ENCODE measurements at places on chromosomes 1 and 21.

- DNase-seq: no peak
Measured at GRCh38 chr21:39144191-39144590, 39.1 kb downstream of the PSMG1 start.

- DNase-seq: no peak
Measured at GRCh38 chr1:225812488-225813213, 2.7 kb downstream of the EPHX1 start.

DNA sequence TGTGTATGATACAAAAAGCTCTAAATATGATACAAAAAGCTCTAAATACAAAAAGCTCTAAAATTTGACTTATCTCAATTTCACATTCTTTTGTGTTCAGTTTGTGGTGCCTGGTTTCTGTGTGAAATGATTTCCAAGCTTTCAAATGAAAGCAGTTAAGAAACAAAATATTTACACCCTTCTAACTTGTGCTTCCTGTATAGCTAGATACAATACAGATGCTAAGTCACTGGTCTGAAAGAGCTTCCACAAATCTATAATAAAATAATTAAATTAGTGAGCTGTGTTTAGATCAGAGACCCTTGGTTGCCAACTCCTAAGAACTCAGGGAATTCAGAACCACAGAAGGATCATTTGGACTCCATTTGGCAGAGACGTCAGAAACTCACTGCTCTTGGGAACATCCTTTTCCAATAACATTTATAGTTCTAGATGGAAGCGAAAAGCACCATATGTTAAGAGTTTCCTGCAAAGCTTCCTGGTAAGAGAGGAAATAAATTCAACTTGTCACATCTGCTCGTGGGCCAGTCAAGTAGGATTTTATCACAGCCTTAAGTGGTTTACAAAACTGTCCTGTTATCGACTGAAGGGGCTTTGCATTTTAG is 1079.1 kb downstream of the ADGRL2 start:
- no peak for DNase-seq

- DNase-seq: no peak
Measured at GRCh38 chr1:2115702-2116341, 65.6 kb downstream of the PRKCZ start.

DNA sequence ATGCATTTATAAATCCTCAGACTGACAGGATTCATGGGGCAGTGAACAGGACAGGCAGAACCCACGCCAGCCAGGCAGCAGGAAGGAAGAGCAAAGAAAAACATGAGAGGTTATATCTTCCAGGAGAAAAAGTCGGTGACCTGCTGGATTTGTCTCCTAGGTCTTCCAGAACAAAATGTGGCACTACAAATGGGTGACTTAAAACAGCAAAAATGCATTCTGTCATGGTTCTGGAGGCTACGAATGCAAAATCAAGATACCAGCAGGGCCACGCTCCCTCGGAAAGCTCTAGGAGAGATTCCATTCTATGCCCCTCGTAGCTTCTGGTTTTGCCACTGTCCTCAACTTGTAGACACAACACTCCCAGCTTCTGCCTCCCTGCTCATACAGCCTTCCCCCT is 63.4 kb downstream of the PSMG1 start:
- DNase-seq: no peak

GRCh38 chr1:67367370-67368045 is 59.8 kb downstream of the IL12RB2 start:
- no peak for DNase-seq

DNA sequence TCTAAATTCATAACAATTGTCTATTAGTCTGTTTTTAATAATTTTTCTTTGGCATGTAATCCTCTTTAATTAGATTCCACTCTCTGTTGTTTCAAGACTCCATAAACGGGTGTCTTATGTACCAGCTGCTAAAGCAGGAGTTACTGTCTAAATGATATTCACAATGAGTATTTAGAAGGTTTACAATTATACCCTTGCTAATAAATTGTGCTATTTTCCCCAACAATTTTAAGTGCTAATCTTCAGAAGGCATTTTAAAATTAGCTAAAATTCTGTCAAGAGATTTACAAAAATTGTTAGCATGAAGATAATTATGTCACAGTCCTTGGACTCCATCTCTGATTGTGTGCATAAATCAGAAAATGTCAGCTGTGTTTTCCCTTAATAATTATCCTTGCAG is 83.7 kb downstream of the DPYD start:
- no peak for DNase-seq

Data from central memory CD4-positive, alpha-beta T cell (primary cell).